ENCODE measurements at places on chromosomes 12 and 14.

DNA sequence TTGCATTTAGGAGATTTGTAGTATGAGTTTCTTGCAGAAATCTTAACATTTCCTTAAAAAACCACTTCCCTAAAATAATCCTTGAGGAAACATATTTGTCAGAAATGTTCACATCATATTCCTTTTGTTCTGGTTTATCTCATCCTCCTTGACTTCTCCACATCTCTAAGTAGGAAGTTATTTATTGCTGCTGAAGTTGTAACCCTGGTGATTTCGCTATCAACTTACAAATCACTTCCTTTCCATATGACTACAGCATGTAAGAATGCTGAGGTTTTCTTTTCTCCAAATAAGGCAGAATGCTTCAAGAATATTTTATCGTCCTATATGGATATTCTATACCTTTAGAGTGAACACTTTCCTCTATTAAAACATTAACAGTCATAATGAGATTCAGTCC is 751.7 kb downstream of the NRXN3 start:
- DNase-seq: no peak

- no peak for DNase-seq
Measured at GRCh38 chr12:79657136-79657535, 33.6 kb downstream of the PAWR start.

DNA sequence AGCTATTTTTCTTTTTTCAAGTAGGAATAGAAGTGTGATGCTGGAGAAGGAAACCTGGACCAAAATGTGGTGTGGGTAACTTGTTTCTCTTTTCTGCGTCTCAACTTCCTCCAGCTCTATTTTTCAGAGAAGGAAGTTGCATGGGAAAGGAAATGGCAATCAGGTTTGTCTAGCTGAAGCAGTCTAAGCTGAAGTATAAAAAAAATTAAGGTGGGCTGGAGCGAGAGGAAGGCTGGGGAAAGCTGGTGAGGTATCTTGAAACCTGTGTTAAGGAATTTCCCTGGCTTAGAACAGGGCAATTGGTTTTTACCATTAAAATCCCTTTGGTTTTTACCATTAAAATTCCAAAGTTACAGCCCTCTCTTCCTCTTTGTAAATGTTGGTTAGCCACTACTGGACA is 34.2 kb upstream of the NINJ2 start:
- no peak for DNase-seq

GRCh38 chr14:104964546-104964945 is 13.6 kb downstream of the AHNAK2 start:
- no peak for DNase-seq

GRCh38 chr12:11730299-11731041 is 81.0 kb downstream of the ETV6 start:
- no peak for DNase-seq

- DNase-seq: peak; percentile 53
Measured at GRCh38 chr14:69619012-69619411, 7.6 kb downstream of the SUSD6 start.

- DNase-seq: no peak
Measured at GRCh38 chr12:1510056-1510812, 84.1 kb downstream of the FBXL14 start.

Data from suppressor macrophage treated with lipopolysaccharide for 4 hours (primary cell).